Pancreas (tissue), 10 donors: ENCODE measurements at places on chromosomes 2 and 18. TPM values are rescaled to one million over a fixed set of nuclear protein-coding genes. Genes with fewer than 3 reads are reported as not detected.

FRZB gene
- polyA plus RNA-seq: 0.87 TPM

BABAM2 gene
- polyA plus RNA-seq: 9.4 TPM

AMER3 gene
- polyA plus RNA-seq: 2.1 TPM

SERPINB13 gene
- not detected for polyA plus RNA-seq

ALPG gene
- polyA plus RNA-seq: not detected

NGEF gene
- 6.1 TPM for polyA plus RNA-seq

KHK gene
- 16.2 TPM for polyA plus RNA-seq

SGPP2 gene
- 0.80 TPM for polyA plus RNA-seq

CFAP210 gene
- 0.15 TPM for polyA plus RNA-seq

DNAJC5G gene
- 0.34 TPM for polyA plus RNA-seq

DNA sequence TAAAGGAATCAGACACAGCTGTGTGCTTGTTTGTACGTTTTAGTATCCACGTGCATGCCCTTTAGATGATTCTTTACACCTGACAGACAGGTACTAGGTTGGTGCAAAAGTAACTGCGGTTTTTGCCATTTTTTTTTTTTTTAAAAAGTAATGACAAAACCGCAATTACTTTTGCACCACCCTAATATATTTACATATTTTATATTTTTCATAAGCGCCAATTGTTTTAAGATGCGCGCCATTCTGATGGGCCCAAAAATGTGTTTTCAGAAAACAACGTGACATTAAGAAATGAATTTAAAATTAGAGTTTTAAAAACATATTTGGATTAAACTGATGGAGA is 972 bp upstream of the COBLL1 start:
- no peak for DNase-seq

GRCh38 chr2:212276813-212277212 is 261.8 kb downstream of the ERBB4 start:
- DNase-seq: no peak

- DNase-seq: no peak
Measured at GRCh38 chr2:187640926-187641510, 86.8 kb upstream of the TFPI start.

DNA sequence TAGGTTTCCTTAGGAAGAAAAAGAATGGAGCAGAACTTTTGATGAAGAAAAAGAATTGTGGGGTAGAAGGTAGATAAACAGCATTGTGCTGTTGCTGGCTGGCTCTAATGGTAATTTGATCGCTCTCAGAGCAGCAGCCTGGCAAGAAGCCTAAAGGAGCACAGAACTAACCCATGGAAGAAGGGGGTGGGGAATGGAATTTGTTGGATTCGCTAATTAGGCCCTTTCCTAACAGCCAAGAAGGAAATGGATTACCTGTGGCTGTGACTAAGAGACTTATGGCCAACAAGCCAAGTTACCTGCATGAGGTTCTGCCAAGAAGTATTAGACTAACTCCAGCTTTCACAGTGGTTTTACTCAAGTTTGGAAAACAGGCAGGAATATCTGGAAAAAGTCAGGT is 210.6 kb downstream of the IKZF2 start:
- DNase-seq: no peak

- no peak for DNase-seq
Measured at GRCh38 chr2:231531466-231531865, 1.2 kb upstream of the NMUR1 start.

- DNase-seq: no peak
Measured at GRCh38 chr2:41294331-41294730, 753.5 kb upstream of the PKDCC start.

GRCh38 chr2:208541461-208541988 is 134.9 kb downstream of the PTH2R start:
- DNase-seq: no peak

GRCh38 chr18:3914109-3914508 is 464.1 kb downstream of the TGIF1 start:
- DNase-seq: no peak

DNA sequence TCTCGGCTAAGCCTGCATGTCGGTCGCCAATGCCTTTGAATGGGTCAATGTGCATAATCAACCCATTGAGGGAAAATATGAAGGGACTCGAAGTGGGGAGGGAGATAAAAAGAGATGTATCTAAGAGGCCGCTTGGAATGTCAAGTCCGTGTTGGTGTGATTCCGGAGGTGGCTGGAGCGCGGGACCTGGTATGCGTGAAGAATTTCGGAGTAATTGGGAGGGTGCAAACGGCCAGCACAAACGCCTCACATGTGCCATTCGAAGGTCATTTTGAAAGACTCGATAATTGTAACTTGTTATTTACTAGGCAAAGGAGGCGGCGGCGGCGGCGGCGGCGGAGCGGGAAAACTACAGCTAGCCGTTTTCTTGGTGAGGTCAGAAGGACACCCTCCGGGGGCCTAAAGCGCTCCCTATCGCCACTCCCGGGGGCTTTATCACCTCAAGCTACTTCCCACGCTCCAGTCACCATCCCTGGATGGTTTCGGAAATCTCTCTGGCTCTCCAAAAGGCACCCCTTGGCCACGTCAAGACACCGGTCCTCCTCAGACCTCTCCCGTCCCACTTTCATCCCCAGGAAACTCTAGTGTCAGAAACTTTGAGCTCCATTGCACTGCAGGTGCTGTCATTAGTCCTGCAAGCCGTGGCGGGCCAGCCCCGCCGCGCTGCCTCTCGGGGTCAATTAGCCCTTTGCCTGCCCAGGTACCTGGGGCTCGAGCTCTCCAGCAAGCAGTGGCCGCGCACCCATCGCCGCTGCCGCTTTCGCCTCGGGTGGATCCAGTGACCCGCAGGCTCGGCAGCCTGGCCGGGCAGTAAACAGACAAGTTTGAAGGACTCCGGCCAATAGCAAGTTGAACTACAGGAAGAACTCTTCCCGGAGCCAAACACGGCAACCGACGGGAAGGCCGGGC is 1.5 kb downstream of the ERBB4 start:
- peak; percentile 38 for DNase-seq

DNA sequence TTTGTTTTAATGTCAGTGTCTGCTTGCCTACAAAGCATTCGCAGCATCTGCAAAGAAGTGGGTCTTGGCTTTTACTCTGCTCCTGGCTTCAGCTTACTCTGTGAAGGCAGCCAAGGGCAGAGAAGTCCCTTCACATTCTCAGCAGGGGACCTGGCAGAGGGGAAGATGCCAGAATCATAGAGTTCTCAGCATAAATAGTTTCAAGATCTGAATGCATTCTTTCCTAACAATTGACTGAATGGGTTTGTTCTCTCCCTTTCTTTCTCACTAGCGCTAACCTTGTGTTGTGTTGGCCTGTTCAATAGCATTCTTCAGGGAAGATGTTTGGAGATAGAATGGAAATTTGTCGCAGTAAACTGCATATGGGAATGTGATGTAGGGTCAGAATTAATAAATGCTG is 106.9 kb downstream of the FARSB start:
- no peak for DNase-seq

- DNase-seq: no peak
Measured at GRCh38 chr2:29110916-29111535, 4.2 kb upstream of the CLIP4 start.

DNA sequence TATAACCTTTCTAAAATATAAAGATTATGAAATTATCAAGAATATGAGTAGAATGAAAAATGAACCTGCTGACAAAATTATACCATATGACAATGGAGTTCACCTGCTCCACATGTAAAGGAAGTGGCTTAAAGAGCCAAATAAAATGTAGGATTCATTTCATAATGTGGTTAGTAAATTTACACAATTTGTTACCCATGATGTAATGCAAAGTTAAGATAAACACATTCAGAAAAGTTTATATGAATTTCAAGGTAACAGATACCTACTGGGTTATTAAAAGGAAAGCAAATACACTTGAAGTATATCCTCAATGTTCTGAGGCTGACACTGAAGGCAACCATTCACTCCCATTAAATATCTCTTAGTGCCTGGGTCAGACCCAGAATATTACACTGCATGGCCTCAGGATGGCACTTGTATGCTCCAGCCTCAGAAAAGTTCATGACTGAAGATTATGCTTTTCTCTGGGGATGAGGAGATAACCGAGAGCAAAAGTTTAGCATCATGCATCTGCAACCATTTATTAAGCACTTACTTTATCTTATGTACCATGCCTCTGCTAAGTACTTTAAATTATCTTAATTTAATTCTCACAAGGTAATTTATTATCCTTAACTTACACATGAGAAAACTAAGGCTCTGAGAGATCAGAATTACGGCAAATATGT is 6.2 kb downstream of the STRN start:
- DNase-seq: no peak

DNA sequence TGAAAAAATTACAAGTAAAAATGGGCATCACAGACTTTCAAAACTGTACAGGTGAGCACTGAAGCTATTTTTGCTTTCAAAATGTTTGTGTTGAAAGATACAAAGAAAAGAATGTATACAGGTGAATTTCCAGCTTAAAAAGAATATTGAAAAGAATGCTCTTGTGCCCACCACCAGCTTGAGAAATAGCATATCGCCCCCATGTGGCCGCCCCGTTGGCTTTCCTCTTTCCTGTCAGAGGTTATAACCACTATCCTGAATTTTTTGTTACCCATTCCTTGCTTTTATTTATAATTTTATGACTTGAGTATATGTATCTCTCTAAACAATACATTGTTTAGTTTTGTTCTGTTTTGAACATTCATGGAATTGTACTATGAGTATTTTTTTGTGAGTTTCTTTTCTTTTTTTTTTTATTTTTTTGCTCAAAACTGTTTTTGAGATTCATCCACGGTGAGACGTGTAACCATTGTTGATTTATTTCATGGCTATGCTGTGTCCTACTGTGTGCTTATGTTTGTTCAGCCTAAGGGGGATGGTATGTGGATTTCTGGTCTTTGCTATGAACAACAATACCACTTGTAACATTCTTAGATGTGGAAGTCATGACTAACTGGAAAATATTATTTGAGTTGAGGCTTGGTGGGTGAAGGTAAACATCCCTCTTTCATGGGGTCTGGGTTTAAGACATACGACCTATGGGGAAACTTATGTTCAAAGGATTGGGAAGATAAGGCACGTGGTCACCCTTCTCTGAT is 11.6 kb downstream of the TRPM8 start:
- DNase-seq: no peak

DNA sequence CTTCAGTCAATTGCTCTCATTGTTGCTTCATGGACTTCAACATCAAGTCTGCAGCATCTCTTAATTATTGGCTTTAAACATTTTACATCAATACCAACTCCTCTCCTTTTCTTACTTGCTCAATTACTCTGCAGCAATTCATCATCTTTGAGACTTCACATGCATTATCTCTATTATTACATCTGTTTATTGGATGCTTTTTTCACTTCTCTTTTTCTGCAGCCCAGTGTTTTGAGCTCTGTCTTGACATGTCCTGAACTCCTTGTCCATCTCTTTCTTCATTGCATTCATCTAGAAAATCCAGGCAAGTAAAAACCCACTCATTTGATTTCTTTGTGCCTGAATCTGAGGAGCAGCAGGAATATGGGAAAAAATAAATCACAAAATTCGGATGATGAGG is 647.9 kb downstream of the PLCL1 start:
- DNase-seq: no peak

GRCh38 chr18:61368001-61368400 is 34.8 kb downstream of the CDH20 start:
- no peak for DNase-seq

DNA sequence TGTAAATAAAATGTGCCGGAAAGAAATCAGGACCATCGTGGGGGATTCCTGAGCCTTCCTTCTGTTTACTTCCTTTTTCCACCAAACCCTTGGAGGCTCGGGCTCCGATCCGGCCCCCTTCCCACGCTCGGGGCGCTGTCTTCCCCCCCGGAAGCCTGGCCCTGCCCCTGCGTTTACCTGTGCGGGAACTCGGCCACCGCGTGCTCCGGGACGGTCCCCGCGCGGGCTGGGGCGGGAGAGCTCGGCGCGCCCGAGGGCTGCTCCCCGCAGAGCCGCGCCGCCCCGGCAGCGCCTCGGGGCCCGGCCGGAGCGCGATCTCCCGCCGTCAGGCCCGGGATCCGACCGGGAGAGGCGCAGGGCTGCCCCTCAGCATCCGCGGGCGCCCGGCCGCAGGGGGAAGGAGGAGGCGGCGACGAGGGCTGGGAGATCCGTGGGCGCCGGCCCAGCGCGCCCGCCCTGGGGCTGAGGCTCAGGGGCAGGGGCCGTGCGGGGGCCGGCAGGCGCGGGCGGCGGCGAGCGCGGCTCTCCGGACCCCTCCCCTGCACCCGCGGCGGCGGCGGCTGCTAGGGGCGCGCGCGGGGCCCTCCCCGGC is 435 bp downstream of the ADCY3 start:
- DNase-seq: peak; percentile 14

- DNase-seq: no peak
Measured at GRCh38 chr18:6598657-6599056, 130.9 kb upstream of the ARHGAP28 start.
